Activated naive CD4-positive, alpha-beta T cell treated with anti-CD3 and anti-CD28 coated beads for 36 hours (primary cell): ENCODE measurements at places on chromosomes 4 and X. TPM values are rescaled to one million over a fixed set of nuclear protein-coding genes. Genes with fewer than 3 reads are reported as not detected.

Gene PRRG3
- not detected for total RNA-seq

Gene CNGA1
- total RNA-seq = 0.94 TPM

Gene UGT2B15
- not detected for total RNA-seq

Gene RNF150
- total RNA-seq = not detected

Gene MAGEA1
- total RNA-seq = not detected

Gene LDB2
- total RNA-seq = not detected

Gene CYP4V2
- total RNA-seq = 3.3 TPM

Gene PHOX2B
- total RNA-seq = not detected

Gene TENM3
- total RNA-seq = not detected

Gene SPIN4
- 3.7 TPM for total RNA-seq

Gene CAPN6
- not detected for total RNA-seq

Gene NR3C2
- total RNA-seq = 5.3 TPM

Gene POU3F4
- total RNA-seq = not detected

Gene TSPAN6
- total RNA-seq = 0.42 TPM

Gene UCP1
- total RNA-seq = not detected

Gene AIMP1
- total RNA-seq = 52.0 TPM

Gene GPR82
- not detected for total RNA-seq

Gene SLC7A11
- total RNA-seq = 3.2 TPM

Gene STPG2
- total RNA-seq = not detected

Gene SSX2
- not detected for total RNA-seq

Gene ATP7A
- total RNA-seq = 5.5 TPM

Gene MCF2
- 0.10 TPM for total RNA-seq

Gene OR13H1
- not detected for total RNA-seq

Gene POU4F2
- not detected for total RNA-seq

Gene RAB39B
- 13.0 TPM for total RNA-seq

Gene GYG2
- not detected for total RNA-seq

Gene PIGA
- total RNA-seq = 26.8 TPM

Gene SPP1
- total RNA-seq = not detected

Gene KIT
- not detected for total RNA-seq

Gene BMP3
- total RNA-seq = not detected

Gene LYAR
- 42.4 TPM for total RNA-seq

Gene MID1
- total RNA-seq = 0.95 TPM

Gene RAI2
- 0.50 TPM for total RNA-seq

Gene NUDT9
- 12.1 TPM for total RNA-seq

Gene PAGE5
- not detected for total RNA-seq

Gene ZCCHC18
- 0.12 TPM for total RNA-seq

Gene GIMD1
- not detected for total RNA-seq

Gene MAN2B2
- 12.8 TPM for total RNA-seq

Gene FAM53A
- total RNA-seq = 2.6 TPM

Gene STIM2
- total RNA-seq = 40.5 TPM

Gene CLCN4
- total RNA-seq = not detected

Gene F8A2
- total RNA-seq = not detected

Gene BEND2
- not detected for total RNA-seq

Gene SSX1
- not detected for total RNA-seq

Gene PNCK
- total RNA-seq = 0.26 TPM
